ENCODE measurements at places on chromosomes 7 and 10.

DNA sequence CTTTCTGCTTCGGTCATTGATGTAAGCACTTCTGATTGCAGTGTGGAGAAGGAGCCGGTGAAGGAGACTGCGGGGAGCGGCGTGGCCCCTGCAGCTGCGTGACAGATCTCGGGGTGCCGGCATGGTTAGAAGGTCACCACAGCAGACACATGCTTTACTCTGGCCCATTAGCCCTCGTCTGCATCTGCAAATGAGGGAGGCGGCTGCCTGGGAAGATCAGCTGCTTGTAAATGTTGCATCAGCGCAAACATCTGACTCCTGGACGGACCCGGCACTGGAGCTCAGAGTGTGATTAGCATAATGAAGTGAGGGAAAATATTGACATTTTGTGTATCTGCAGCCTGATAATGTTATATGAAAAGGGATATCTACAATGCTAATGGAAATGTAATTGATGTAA, 30.5 kb upstream of the MNX1 start:
- DNase-seq, result peak; percentile 9

DNA sequence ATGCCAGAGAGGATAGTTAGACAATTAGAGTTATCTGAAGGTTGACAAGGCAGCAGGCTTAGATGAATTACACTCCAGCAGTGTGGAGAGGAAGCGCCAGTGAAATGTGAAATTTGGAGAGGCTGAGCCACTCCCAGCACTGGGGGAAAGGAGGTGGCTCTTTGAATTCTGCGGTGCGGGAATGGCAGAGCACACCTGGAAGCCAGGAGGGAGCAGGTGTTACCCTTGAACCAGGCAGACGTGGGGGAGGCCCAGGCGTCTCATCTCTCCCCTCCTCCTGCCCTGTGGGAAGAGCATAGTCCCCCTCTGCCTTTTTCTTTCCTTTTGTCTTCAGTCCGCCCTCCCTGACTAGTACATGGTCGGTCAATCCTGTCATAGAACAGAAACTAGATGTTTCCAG, 203.1 kb downstream of the DPP6 start:
- DNase-seq, result no peak

- no peak for DNase-seq
Observed at GRCh38 chr10:130954326-130954905, 357.1 kb downstream of the TCERG1L start.

GRCh38 chr7:147044941-147045340, 928.3 kb downstream of the CNTNAP2 start:
- DNase-seq, result peak; percentile 36

DNA sequence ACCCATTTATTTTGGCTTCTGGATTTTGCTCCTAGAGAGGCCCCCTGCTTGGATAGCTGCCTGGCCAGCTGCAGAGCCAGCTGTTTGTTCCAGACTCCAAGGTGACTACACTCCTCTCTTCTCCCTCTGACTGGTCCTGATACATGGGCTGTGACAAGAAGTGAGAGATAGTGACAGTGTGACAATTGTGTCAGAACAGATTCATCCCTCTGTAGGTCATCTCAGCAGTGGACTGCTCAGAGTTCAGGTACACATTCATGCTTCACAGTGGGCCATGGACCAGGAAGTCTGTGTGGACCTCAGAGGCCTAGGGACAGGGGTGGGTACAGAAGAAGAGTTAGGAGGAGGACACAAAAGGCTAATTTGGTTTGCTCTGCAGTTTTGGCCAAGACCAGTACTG, 188.2 kb upstream of the MKLN1 start:
- DNase-seq, result no peak

GRCh38 chr10:85667638-85668233, 698.9 kb downstream of the GRID1 start:
- DNase-seq, result no peak

GRCh38 chr7:2843191-2843685, 870 bp downstream of the GNA12 start:
- no peak for DNase-seq

DNA sequence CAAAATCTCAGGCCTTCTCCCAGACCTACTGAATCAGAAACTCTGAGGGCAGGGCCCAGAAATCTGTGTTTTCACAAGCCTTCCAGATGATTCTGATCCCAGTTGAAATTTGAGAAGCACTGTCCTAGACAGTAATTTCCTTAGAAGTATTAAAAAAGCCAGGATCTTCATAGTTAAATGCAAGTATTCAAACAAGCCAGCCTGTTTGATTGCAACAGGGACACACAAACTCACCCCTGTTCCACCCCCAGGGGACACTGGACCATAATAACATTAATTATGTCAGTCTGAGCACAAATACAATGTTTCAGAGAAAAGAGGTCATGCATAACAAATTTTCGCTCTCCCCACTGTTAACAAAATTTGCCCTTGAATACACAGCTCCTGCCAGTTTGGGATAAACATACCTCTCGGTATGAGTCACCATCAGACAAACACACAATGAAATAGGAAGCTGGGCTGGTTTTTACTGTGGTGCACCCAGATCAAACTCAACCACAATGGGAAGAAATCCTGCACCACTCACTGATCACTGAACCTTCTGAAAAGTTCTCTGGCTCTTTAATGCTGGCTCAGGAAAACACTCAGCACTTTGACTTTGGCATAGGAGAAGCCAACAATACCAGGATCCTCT, 34.3 kb downstream of the ABLIM1 start:
- peak; percentile 85 for DNase-seq

DNA sequence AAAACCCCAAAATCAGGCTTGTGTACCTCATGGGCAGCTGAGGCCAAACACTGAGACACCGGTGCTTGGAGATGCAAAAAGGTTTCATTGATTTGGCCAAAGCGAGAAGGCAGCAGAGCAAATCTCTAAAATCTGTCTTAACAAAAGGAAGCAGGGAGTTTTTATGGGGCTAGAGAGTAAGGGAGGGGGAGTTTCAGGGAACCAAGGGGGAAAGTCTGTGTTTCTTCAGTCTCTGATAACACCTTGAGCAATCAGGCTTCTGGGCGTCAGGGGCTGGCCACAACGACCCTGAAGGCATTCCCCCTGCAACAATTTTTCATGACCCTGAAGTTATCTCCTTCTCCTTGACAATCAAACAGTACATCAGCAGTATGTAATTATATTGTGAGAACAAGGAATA, 2.7 kb upstream of the ZNF786 start:
- DNase-seq, result no peak

GRCh38 chr10:8245131-8245813, 190.8 kb downstream of the GATA3 start:
- no peak for DNase-seq

DNA sequence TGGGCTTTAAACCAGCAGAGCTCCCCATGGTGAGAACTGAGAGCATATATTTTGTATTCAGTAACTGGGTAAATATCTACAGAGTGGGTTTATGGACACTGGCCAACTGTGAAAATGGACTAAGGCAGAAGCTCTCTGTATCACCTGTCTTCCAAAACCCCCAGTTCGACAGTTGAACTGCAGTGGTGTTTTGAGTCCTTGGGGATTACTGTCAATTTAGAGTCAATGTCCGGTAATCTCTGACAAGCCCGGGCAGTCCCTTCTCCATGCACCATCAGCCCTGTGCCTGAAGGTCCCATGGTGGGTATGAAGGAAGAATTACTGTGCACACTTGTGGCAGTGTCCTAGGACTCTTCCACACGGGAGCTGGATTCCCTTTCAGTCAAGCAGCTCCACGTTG, 235.0 kb downstream of the CCSER2 start:
- DNase-seq, result no peak

- no peak for DNase-seq
Observed at GRCh38 chr10:97016728-97017473, 168.9 kb downstream of the SLIT1 start.

DNA sequence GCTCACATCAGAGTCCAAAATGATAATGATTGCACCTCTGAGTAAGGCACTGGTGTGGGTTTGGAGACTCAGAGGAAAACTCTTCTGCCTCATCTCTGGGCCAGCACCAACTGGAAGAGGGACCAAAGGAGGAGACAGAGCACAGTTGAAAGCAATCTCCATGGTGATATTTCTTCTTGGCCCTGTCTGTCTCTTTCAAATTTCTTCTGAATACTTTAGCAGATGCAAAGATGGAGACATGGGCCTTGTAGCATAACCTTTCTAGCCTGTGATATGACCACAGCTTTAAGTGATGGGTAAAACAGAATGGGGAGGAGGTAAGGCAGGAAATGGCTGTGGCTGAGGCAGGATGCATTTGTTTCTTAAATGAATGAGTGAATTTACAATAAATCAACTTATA, 12.2 kb upstream of the GIMAP7 start:
- DNase-seq, result no peak

DNA sequence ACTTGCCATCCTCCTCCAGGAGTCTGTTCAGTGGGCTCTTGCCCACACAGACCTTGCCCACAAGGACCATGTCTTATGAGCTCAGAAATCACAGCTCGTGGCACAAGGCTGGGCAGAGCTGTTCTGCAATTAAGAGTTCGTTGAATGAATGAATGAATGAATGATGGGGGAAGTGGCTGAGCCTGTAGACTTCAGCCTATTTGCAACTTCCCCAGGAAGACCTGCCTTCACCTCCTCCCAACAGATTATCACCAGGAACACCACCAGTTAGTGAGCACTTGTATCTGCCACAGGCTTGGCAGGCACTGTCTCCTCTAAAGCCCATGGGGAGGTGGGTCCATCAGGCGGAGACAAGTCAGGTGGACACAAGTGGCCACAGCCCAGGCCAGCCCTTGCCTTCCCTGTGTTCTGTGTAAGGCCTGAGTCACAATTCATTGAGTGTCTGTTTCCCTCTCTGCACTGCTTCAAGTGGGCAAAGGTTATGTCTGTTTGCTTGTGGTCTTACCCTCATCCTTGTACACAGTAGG, 1.8 kb upstream of the FGF8 start:
- no peak for DNase-seq

GRCh38 chr7:29865526-29865925, 59.2 kb downstream of the WIPF3 start:
- DNase-seq, result peak; percentile 67

DNA sequence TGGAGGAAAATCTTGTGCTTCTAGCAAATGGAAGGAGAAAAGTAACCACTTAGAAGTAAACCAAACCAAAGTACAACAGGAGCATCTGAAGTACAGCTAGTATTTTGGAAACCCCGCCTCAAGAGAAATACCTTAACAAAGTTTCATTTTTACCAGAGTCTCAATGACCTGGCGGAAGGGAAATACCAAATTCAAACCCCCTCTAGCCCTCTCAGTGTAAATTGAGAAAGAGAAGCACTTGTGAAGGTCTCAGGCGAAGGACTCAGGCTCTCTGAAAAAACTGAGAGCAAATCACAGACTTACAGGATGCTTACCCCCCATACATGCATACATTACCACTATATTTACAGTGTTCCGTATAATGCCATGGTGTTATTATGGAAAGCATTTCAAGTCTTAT, 70.1 kb downstream of the ZPBP start:
- DNase-seq, result no peak

GRCh38 chr7:138663725-138664710, 37.1 kb downstream of the SVOPL start:
- no peak for DNase-seq

- DNase-seq, result no peak
Observed at GRCh38 chr10:131532291-131532690, 220.8 kb upstream of the TCERG1L start.

- peak; percentile 56 for DNase-seq
Observed at GRCh38 chr10:24439935-24440334, 231.0 kb downstream of the KIAA1217 start.

GRCh38 chr7:54066643-54067042, 475.5 kb upstream of the VSTM2A start:
- DNase-seq, result no peak

DNA sequence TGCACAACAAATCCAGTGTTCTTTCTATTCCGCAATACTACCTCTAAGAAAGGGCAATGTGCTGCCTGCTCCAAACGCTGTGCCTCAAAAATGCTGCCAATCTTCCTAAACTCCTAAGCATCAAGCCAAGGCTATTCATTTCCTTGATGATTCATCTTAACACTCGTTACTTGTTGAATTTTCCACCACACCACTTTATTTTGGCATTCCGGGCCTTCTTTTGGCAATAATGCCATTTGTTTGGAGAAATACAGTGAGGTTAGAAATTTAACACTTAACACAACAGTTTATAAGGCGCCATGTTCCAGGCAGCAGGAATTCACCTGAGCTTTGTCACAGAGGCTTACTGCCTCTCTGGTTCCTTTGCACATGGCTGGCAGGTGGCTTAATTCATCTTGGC, 82.6 kb upstream of the ABCB5 start:
- no peak for DNase-seq

DNA sequence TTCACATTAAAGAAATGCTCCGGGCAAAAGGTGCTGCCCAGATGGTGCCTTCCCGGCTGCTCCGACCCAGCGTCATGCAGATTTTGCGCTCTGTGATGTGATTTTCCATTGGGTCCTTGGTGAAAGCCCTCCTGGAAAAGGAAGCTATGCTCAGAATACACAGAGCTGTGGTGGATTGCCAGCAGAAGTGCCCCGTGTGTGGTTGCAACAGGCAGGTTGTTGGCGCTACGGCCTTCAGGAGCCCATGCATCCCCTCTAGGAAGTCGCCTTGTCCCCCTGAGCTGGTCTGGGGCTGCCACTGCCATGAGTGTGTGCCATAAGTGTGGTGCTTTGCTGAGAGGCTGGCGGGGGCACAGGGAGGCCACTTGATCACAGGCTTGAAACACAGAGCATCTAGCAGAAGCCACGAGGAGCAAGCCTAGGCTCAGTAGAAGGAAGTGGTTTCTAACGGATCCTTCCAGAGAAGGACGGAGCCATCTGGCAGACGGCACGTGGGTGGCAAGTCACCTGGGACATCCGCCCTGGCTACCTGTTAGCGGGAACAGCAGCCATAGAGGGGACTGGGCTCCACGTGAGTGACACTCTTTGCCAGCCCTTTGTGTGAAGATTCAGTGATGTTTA, 210.9 kb downstream of the CUX1 start:
- no peak for DNase-seq

GRCh38 chr7:47924266-47924665, 24.0 kb downstream of the PKD1L1 start:
- DNase-seq, result no peak

DNA sequence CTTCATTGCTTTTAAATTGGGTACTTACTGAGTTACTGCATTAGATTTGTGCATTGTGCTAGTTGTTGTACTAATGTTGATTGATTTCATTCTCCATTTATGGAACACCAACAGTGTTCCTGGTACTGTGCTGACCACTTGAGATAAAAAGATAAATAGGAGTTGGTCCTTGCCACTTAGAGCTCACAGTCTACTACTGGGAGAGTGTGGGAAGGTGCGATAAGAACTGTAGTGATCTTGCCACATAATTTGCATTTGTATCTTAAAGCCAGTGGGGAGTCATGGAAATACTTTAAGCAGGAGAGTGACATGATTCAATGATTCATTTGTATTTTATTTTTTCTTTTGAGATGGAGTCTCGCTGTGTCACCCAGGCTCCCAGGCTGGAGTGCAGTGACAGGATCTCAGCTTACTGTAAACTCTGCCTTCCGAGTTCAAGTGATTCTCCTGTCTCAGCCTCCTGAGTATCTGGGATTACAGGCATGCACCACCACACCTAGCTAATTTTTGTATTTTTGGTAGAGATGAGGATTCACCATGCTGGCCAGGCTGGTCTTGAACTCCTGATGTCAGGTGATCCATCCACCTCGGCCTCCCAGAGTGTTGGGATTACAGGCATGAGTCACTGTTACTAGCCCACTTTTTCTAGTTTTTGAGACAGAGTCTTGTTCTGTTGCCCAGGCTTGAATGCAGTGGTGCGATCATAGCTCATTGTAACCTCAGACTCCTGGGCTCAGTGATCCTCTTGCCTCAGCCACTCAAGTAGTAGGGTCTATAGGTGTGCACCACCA, 51.2 kb upstream of the TMEM248 start:
- no peak for DNase-seq

- DNase-seq, result peak; percentile 29
Observed at GRCh38 chr10:96910488-96911395, 78.6 kb downstream of the LCOR start.
